H9 (cell line): ENCODE measurements at places on chromosomes 3 and 15.

- no peak for DNase-seq
These were observed 10.7 kb downstream of the COPB2 start for GRCh38 chr3:139378587-139379241.

GRCh38 chr15:33526532-33526931 lies 215.8 kb downstream of the RYR3 start:
- DNase-seq: no peak

DNA sequence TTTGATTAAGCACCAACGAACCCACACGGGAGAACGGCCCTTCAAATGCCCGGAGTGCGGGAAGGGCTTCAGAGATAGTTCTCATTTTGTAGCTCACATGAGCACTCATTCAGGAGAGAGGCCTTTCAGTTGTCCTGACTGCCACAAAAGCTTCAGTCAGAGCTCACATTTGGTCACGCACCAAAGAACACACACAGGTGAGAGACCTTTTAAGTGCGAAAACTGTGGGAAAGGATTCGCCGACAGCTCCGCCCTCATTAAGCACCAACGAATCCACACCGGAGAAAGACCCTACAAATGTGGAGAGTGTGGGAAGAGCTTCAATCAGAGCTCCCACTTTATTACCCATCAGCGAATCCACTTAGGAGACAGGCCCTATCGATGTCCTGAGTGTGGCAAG lies 8.7 kb downstream of the ZNF774 start:
- DNase-seq: no peak

DNA sequence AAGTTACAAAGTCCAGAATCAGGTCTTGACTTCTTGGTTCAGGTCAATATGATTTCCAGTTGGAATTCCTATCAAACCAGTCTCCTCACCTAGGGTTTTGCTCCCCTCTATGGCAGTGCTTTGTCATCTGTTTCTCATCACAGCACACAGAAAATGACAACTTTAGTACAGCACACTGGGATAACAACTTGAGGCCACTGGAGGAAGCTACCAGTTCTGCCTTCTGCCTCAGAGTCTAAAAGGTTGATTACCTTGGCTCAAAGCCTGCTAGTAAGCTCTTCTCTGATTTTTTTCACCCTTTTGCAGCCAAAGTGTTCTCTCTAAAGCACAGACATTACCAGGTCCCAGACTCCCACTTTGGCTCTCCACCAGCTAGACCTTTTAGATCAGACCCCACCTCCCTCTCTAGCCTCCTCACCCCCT lies 24.8 kb upstream of the TRIM59 start:
- DNase-seq: no peak

GRCh38 chr3:197468866-197469382 lies 86.8 kb downstream of the BDH1 start:
- DNase-seq: no peak

GRCh38 chr15:62412686-62413085 lies 247.6 kb upstream of the C2CD4B start:
- no peak for DNase-seq

GRCh38 chr3:42032693-42033349 lies 58.3 kb upstream of the TRAK1 start:
- no peak for DNase-seq

- no peak for DNase-seq
These were observed 79.2 kb downstream of the CD47 start for GRCh38 chr3:108011616-108012015.

- no peak for DNase-seq
These were observed 743.7 kb upstream of the NECTIN3 start for GRCh38 chr3:110327870-110328269.
